ENCODE measurements at places on chromosomes 2 and 18.
A peak's percentile ranks its signal among the peaks of the same experiment; 100 is the strongest.

- DNase-seq = peak; percentile 26
Measured at GRCh38 chr2:133171393-133172004, 396.8 kb downstream of the NCKAP5 start.

DNA sequence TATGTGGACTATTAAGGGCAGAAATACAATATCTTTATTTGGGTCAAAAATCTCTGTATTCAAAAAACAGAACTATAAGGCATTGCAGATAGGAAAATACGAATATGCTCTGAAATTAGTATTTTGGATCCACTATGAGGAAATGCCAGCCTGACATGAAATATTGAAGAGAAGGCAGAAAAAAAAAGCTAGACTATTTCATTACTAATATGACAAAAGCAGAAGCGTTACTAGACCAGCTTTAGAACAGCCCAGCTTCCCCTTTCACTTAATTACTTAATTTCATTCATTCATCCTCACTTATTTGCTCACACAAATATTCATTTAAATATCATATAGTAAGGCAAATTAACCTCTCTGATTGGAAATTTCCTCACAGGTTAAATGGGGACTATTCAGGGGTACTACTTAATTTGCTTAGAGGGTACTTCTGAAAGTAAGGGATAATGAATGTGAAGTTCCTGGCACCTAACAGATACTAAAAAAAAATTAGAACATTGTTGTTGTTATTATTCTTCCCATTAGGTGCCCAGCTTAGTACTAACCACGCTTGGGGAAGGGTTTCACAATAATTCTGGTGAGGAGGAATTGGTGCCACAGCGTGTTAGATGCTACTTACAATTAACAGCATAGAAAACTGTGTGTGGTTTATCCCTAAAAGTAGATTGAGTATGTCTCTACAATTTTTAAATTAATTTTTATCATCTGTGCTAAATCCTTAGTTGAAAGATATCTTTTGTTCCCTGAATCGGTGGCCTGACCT lies 71.1 kb upstream of the CTLA4 start:
- no peak for DNase-seq

DNA sequence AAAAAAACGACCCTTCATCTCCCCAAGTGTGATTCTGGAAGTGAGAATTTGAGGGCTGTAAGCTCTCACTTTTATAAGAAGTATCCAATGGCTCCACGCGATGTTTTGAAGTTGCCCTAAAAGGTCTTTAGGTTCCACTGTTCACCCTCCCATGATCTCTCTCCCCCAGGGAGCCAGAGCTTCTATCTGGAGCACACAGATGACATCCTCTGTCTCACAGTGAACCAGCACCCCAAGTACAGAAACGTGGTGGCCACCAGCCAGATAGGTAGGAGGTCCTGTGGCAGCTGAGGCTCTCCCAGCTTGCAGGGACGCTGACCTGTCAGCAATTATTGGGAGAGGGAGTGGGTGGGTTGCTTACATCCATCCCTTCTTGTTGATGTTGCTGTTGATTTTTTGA lies 97.8 kb downstream of the RTN4 start:
- DNase-seq = no peak

GRCh38 chr2:101842471-101842870 lies 145.0 kb downstream of the MAP4K4 start:
- no peak for DNase-seq

DNA sequence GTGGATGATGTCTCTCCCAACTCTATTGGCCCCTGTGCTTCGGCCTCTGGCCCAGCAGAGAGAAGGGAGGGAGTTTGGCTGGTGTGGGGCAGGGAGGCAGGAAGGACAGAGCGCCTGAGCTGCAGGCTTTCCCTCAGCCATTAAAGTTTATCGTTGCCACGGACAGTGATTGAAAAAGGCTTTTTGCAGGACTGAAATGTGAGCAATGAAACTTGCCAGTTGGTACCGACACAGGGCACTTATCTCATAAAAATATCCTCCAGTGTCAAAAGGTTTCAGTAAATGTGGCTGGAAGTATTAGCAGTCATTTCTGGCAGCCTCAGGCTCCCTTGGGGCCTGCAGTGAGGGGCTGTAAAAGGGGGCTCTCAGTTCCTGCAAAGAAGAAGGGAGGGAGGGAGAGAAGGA lies 169.2 kb downstream of the GLI2 start:
- no peak for DNase-seq

DNA sequence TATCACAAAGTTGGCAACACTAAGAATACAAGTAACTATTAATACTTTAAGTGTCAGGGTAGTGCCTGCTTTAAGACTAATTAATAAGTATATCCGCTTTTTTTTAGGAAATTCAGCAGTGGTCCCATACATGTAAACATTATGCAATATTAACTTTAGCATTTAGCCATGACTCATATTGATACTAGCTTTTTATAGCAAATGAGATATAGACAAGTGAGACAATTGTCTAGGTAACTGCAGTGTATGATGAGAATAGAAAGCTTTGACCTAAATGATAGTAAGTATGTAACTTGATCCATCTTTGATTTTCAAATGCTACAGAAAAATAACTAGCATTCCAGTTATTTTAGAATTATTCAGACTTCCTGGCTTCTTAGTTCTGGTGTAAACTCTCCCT lies 27.4 kb upstream of the VRK2 start:
- no peak for DNase-seq

GRCh38 chr2:15553951-15554350 lies 7.2 kb downstream of the NBAS start:
- DNase-seq = no peak

GRCh38 chr2:39121523-39122063 lies 742 bp upstream of the SOS1 start:
- no peak for DNase-seq

DNA sequence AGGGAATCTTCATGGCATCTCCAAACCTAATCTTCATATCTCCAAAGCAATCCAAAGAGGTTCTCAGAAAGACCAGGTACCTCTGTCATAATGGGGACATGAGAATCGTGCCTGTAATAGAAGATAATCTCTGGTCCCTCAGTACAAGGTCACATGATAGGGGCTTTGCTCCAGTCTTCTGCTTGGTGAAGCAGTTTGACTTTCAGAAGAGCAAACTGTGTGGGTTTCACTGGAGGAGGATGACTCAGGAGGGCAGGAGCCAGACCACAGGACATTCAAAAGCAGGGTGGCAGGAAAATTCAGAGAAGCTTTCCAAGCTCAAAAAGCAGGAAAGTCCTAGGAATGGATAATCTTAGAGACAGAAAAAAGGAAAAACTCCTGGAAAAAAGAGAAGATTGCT lies 10.6 kb upstream of the PAX3 start:
- DNase-seq = no peak

DNA sequence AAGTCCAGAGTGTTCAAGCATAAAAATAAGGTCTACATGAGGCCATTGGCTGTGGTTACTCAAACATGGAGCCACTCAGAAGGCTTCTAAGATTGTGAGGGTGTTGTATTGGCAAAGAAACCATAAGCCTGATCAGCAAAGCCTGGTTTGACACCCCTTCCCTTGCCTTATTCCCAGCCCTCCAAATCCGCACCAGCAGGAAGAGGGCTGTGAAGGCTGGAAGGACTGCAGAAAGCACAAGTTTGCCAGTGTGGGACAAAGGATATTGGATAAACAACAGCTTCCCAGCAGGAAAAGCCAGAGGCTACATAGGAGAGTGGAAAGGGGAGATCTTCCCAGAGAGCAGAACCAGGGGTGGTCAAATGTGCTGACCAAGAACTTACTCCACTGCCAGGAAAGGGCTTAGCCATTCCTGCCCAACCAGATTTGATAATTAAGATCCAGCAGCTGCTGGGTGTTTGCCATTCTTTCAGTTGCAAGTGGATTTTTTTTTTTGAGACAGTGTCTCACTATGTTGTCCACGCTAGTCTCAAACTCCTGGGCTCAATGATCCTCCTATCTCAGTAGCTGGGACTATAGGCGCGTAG lies 1.5 kb upstream of the PRKAG3 start:
- no peak for DNase-seq

- DNase-seq = no peak
Measured at GRCh38 chr2:18940184-18940583, 350.8 kb upstream of the NT5C1B start.

- DNase-seq = no peak
Measured at GRCh38 chr2:143230506-143231253, 101.5 kb downstream of the ARHGAP15 start.

GRCh38 chr2:176490061-176490861 lies 221.0 kb downstream of the MTX2 start:
- no peak for DNase-seq

DNA sequence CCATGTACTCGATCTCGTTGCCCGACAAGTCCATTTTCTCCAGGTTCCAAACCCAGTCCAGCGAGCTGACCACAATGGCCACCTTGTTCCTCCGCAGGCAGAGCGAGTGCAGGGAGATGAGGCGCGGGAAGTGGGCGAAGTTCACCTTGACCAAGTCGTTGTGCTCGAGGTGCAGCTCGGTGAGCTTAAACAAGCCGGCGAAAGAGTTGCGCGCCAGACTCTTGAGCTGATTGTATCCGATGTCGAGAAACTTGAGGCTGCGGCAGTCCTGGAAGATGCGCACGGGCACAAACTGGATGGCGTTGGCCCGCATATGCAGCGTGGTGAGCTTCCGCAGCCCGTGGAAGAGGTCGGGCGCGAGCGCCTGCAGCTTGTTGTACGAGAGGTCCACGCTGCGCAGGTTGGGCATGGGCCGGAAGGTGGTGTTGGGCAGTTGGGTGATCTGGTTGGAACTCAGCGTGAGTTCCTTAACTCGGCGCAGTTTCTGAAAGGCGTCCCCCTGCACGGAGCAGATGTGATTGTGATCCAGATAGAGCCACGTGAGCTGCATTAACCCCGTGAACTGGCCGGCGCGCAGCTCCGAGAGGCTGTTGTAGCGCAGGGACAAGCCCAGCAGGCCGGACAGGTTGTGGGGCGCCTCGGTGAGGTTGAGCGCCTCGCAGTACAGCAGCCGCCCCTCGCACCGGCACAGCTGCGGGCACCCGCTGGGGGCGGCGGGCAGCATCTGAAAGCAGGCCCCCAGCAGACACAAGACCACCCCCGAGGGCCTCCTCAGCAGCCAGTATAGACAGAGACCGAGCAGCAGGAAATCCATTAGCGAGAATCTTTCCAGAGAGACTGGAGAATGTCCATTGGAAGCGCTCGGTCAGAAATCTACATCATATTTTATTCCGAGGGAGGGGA lies 1.3 kb downstream of the LRRTM1 start:
- peak; percentile 1 for DNase-seq

DNA sequence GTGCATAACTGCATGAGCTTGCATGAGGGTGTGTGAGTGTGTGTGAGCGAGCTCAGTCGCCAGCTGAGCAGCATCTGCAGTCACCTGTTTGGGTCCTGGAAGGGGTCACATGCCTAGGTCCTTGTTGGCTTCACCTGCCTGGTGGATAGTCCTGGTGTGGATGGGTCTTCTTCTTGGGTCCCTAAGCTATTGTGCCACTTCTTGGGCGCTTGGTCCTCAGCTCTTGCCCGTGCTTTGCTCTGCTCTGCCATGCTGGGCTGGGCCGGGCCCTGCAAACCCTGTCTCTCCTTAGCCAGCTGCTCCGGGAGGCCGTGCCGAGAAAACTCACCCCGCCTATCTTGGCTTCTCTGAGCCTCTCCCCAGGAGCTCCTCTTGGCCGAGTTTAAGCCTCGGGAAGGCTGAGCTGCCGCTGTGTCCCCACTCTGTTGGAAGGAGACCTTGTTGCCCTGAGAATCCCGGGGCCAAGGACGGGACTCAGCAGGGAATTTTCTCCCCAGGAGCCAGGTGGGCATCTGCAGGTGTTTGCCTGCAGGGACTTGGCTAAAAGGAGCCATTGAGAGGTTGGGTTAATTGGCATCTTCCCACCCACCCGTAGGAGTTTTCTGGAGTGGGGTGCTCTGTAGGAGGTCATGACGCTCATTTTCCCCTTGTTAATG lies 300.8 kb downstream of the NDUFA10 start:
- no peak for DNase-seq

- DNase-seq = no peak
Measured at GRCh38 chr18:59848002-59848401, 51.8 kb upstream of the PMAIP1 start.

DNA sequence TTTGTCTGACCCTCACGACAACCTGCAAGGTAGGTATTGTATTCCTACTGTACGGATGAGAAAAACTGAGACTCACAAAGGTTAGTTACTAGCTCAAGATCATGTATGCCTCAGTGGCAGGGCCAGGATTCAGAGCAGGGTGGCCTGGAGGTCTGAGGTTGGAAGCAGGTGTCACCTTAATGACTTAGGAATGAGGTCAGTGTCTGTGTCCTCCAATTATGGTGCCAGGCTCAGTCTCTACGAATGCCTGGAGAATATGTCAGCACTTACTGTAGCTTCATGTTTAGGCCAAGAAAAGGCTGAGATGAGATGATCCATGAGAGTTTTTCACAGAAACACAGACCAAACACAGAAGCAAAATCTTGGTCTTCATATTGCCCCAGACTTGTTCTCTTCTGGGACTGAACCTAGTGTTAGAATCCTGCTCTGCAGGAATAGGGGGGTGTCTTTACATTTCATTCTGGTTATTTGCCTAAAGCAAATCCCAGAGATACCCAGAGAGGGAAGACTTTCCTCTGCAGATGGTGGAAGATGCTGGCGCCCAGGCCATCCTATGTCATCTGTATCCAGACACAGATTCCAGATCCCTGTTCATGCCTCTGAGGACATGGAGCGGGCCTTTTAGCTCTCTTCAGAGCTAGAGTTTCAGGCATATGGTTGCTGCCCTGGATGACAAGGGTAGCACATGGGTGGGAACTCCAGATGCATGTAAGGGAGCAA lies 16.3 kb upstream of the RAB10 start:
- no peak for DNase-seq

GRCh38 chr2:166671801-166672200 lies 177.8 kb upstream of the SCN7A start:
- no peak for DNase-seq

- DNase-seq = no peak
Measured at GRCh38 chr2:164014068-164014731, 278.4 kb upstream of the FIGN start.

DNA sequence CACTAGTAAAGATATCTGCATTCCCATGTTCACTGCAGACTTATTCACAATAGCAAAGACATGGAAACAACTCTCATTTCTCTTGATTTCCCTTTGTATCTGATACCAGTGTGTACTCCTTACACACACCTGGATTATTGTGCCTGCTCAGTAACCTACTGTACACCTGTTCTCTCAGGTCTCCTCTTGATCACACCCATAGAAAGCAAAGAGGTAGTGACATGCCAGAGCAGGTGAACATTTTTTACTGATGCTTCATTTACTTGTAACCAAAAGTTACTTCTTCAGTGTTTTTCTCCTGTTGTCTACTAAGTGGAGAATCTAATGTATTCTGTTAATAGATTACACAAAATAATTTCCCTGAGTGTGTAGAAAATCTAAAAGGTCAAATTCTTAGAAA lies 46.8 kb downstream of the CDH19 start:
- no peak for DNase-seq

DNA sequence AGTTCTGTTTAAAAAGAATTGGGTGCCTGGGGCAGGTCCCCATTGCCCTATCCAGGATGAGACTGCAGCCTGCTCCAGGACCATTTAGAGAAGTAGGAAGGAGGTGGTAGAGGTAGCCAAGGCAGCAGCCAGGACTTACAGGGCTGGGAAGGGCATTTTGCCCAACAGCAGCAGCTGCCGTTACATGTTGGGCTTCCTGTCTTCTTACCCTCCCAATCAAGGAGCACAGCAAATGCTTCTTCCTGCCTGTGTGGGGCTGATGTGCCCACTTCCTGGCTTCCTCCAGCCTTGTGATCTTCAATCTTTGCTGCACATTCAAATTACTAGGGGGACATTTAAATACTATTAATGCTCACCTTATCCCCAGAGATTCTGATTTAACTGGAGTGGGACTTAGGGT lies 112.0 kb downstream of the QPCT start:
- no peak for DNase-seq

Data from RWPE1 (cell line).